ENCODE measurements at places on chromosomes 1 and 21.

DNA sequence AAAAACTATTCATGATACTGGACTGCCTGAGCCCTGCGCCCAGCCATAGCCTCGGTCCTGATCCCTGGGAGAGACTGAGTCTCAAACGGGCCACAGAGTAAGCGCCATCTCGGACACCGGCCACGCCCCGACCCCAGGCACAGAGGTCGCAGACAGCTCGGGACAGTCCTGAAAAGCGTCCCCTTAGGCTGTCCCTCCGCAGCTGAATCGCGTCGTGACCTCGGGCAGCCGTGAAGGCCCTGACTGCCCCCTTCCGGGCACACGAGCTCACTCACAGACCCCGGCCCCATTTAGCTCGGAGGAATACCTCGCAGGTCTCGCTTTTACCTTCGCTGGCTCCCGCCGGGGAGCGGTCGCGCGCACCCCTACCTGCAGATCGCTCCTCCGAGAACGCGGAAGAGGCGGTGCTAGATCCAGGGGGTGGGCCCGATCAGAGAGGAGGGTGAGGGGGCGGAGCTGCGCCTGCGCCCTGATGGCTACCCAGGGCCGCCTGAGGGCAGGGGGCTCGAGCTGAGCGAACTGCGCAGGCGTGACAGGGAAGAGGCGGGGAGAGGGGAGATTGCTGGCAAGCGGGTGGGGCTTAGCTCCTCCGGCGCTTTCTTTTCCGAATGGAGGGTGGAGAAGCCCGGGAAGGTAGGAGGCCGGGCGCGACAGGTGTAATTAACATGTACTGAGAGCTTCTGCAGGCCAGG is at the start of gene MKNK1:
Gene MKNK1, minus strand, starts transcription at position 411 of the 692 bp plus-strand sequence. CDS start 20,941 bp downstream, outside the sequence.
- DNase-seq: peak; percentile 99

GRCh38 chr21:41616031-41616591 is 108.2 kb upstream of the TMPRSS2 start:
- no peak for DNase-seq

DNA sequence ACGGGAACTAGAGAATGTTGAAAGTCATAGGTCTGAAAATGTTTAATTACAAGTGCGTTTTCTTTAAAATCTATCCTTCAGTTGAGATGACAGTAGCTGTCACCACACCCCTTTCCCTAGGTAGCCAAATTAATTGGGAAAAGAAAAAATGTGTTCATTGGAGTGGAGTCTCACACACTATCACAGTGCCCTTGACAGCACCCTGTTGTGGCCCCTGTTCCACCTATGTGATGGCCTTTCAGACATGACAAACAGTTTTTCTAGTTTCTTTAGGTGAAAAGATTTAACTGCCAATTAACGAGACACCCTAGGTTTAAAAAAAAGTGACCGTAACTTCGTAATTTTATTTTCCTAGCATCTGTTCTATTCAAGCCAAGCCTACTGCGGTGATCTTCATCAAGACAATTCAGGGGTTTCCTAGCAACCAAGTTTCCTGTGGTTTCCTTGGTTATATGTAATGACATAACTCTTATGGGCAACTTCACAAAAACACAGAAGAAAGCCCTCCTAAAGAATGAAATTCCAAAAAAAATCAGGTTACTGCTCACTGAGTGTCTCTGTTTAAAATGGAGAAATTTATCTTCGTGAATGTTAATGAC is 298.3 kb downstream of the PDE4B start:
- no peak for DNase-seq

GRCh38 chr1:54329312-54330003 is 76.7 kb downstream of the SSBP3 start:
- DNase-seq: no peak

DNA sequence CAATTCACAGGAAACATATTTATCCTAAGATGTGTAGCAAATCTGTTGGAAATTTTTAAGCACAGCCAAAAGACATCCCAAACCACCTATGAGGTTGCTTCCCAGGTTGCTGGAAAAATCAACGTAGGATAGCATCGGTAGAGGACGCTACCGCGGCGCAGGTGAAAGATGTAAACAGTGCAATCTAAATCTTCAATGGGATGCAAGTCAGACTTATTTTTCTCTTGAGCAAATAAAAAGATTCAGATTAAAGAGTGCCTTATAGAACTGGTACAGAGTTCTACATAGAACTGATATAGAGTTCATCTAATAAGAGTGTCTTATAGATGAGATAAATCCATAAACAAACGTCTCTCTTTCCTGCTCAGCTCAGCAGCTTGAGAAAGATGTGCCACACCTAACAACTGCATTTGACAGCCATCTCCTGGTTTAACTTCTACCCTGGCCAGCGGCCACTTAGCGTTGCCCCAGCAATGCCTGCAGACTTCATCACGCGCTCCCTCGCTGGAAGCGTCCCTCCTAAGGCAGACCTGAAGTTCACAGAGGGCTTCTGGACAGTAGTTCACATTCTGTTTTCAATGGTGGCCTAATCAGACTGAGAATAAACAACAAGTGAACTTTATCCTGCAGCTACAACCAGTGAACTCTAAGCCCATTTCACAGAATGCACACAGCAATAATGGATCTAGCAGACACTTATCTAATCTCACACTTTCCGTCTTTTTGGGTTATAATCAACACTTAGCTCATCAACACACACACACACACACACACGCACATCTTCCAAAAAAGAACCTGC is 164.5 kb downstream of the TOMM20 start:
- DNase-seq: peak; percentile 60
